ENCODE measurements at places on chromosomes 6 and 20.

DNA sequence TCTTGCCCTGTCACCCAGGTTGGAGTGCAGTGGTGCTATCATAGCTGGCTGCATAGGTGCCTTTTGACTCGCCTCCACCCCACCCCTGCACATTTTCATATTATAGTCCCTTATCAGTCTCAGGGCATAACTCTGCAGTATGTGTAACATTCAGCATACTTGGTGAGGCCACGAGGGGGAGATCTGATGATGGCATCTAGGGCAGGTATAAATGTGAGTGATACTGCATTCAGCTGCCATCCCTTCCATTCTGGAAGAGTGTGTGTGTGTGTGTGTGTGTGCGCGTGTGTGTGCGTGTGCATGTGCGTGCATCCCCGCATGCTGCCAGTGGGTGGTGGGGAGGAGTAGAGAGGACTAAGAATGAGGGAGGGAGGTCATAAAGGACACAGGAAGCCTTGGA is 81.4 kb downstream of the JARID2 start:
- DNase-seq = no peak

- DNase-seq = no peak
These were observed 28.7 kb downstream of the SIRPD start for GRCh38 chr20:1528811-1529210.

- DNase-seq = no peak
These were observed 13.1 kb upstream of the RAET1L start for GRCh38 chr6:150038202-150039062.

GRCh38 chr20:34058831-34059230 is 53.2 kb downstream of the EIF2S2 start:
- DNase-seq = no peak

DNA sequence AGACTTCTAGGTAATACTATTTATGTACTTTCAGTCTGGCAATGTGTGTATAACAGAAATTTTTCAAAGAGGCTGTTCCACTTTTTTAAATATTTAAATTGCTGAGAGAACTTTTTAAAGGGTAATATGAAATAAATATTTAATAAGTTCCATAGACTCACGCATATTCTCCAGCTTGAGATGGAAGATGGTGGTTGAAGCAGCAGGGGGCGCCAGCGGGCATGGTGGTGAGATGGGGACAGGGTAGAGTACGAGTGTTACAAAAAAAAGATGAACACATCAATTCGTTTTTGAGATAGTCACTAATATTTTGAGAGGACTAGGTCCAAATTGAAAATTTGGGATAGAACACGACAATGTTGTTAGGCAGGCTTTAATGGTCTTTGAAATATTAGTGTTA is 68.4 kb downstream of the RSPO3 start:
- DNase-seq = peak; percentile 71

GRCh38 chr20:55928266-55928665 is 77.1 kb downstream of the CBLN4 start:
- DNase-seq = no peak

DNA sequence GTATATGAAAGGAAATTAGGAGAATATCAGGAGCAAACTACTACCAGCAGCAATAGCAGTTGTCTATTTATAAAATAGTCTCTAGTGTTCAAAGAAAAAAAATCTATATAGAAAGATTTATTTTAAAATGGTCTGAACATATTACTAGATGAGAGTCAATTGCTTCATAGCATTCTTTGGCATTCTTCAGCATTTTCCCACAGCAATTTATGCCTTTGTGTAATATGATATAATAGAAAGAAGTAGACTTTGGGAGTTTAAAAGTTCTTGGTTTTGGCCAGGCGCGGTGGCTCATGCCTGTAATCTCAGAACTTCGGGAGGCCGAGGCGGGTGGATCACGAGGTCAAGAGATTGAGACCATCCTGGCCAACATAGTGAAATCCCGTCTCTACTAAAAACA is 157.0 kb upstream of the PLN start:
- DNase-seq = no peak

DNA sequence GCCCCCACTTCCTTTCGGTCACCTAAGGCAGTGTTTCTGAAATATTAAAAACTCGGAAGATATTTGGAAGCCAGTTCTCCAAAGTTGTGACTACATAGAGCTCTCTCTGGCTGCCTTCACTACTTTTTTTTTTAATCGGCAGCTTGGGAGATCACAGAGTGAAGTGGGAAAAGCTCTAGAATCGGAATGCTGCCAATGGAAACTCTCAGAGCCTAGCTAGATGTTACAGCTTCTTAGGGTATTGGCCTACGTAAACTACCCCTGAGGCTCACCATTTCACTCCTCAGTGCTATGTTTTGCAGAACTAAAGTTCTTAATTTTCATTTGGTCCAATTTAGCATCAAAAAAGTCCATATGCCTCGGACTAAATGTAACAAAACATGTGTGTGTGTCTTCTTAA is 14.5 kb downstream of the SERPINB1 start:
- DNase-seq = no peak

GRCh38 chr6:33880766-33881165 is 77.0 kb upstream of the MLN start:
- no peak for DNase-seq

GRCh38 chr6:37637562-37638413 is 59.9 kb downstream of the MDGA1 start:
- no peak for DNase-seq

DNA sequence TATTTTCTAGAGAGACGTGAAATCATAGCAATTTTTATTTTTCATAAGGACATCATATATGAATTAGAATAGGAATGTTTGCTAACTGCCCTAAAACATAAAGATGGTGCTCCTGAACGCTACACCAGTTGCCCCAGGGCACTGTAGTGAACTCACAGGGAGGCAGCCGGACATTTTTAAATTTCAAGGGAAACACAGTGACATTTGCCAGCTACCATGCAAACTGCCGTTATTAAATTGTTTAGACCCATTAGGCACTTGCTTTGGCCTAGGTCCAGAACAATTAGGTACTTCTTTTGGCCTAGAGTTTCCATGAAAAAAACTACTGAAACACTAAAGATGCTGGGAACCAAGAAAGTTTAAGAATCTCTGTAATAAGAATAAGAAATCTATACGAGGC is 24.9 kb upstream of the CFAP206 start:
- DNase-seq = no peak

DNA sequence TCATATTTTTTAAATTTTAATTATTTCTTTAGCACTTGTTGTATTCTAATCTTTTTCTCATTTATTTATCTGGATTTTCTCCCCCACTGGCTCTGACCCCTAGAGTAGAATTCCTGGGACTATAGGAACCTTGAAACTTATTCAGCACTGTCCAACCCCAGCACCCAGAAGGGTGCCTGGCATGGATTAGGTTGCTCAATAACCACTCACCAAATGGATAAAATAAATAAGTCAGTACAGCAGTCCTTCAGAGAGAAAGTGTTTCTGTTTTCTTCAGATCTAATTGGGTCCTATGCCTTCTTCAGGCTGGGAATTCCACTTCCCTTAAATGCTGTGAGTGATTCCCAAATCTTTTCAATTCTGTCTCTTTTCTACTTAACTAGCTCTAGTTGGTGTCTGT is 206.2 kb downstream of the PTPRK start:
- DNase-seq = no peak

DNA sequence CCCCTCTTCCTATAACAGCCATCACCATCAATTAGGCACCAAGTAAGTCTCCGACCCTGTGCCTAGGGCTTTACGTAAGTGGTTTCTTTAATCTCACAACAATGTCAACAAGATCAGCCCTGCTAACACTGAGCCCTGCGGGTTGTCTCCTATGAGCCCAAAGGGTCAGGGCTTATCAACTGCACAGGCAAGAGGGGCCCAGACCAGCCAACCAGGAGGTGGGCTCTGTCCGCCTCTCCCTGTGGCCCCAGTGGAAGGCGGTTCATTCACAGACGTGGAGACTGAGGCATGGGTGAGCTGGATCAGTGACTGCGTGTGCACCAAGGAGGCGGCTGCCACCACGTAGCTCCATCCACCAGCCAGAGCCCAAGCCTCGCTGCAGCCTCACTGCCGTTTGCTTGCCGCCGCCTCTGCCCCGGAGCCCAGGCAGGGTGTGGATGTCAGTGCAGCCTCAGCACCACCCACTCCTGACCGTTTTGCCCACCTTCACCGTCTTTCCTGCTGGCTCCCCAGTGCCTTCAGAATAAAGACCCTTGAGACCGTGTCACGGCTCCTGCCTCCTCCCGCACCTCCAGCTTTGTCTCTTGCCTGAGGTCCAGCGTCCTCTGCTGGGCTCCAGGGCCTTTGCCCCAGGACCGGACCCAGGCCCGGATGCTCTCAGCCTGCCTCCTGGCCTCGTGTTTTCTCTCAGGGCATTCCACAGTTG is 78.7 kb downstream of the DLL1 start:
- no peak for DNase-seq

GRCh38 chr20:4102381-4102780 is 87.0 kb upstream of the RNF24 start:
- DNase-seq = no peak

- peak; percentile 56 for DNase-seq
These were observed 69.9 kb upstream of the DDR1 start for GRCh38 chr6:30814146-30815040.

DNA sequence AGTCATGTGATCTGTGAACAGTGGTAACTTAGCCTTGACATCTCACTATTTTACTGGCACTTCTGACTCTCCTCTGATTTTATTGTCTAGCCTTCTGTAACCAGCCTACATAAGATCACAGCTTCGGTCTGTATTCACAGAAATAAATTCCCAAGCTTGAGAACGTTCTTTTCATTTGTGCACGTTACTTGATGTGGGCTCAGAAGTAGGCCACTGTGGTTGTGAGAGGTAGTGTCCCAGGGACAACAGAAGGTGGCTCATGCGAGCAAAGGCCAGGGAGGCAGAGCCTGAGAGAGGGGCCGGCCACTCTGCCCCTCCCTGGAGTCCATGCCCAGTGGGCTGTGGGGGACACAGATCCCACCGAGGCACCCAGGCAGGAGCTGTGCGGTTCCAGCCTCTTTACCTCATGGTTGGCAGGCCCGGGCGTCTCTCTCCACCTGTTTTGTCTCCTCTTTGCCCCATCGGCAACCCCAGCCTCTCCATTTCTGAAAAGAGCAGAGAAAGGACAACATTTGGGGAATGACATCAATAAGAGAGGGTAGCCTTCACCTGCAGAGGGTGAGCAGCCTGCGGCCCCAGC is 207.5 kb upstream of the CST7 start:
- no peak for DNase-seq

- no peak for DNase-seq
These were observed 107.7 kb downstream of the TRDN start for GRCh38 chr6:123529058-123529457.

DNA sequence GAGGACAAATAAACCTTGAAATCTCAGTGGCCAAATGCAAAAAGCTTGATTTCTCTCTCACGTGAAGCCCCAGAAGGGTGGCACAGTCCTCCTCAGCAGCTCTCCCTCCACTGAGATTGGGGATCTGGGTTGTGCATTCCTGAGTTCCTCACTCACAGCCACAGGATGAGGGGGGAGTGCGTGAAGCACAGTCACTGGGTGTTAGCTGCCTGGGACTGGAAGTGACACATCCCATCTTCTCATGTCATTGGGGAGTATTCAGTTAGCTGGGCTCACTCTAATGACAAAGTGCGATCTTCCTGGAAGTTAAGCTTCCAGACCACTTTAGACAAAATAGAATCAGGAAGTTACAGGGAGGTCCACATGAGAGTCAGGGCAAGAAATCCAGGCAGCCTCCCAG is 192.2 kb upstream of the LRFN2 start:
- no peak for DNase-seq

DNA sequence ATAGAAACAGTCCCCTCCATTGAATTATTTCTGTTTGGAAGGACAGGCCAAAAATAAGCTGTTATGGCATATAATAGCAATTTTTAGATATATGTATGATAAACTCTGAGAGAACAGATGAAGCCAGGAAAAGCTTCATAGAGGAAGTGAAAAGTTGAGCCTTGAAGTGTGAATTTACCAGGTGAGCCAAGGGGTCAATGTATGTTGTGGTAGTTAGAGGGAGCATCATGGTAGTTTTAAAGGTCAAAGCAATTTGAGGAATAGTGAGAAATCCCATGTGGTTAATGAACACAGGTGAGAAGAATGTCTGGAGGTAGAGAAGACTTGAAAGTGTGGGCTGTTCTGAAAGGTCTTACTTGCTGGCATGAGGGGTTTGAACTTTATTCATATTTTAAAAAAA is 47.0 kb downstream of the COL19A1 start:
- DNase-seq = no peak

DNA sequence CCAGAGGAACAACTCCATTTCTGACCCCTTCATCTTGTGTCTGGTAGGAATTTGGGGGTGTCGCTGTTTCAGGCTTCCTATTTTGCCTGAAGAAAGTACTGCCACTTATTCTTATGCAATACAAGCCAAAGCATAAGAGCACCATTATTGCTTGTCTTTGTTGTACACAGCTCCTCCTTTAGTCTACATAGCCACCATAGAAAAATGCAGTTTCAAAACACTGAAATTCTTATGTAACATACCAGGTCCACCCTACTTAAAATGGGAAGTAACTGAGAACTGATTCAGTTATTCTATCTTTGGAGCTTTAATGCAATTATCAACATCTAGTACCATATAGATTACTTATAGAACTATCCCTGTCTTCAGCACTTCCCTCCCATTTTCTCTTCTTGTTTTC is 255.5 kb downstream of the ARHGAP18 start:
- no peak for DNase-seq

DNA sequence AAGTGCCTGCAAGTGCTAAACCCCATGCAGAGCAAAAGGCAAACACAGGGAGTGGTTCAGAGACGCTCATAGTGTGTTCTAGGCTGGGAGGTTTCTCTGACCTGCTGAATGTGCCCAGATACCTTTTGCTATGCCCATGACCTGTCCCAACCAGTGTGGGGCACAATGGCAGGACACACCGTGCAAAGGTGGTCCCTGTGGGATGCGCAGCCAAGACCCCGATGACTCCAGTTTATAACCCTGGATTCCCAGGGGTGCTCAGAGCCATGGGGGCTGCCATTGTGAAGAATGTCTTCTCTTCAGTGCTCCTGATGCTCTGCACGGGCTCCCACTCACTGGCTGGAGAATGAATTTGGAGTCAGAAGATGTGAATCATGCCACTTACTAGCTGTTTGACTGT is 2.2 kb upstream of the NINL start:
- no peak for DNase-seq

- no peak for DNase-seq
These were observed 11.6 kb upstream of the TAGAP start for GRCh38 chr6:159056432-159056831.

DNA sequence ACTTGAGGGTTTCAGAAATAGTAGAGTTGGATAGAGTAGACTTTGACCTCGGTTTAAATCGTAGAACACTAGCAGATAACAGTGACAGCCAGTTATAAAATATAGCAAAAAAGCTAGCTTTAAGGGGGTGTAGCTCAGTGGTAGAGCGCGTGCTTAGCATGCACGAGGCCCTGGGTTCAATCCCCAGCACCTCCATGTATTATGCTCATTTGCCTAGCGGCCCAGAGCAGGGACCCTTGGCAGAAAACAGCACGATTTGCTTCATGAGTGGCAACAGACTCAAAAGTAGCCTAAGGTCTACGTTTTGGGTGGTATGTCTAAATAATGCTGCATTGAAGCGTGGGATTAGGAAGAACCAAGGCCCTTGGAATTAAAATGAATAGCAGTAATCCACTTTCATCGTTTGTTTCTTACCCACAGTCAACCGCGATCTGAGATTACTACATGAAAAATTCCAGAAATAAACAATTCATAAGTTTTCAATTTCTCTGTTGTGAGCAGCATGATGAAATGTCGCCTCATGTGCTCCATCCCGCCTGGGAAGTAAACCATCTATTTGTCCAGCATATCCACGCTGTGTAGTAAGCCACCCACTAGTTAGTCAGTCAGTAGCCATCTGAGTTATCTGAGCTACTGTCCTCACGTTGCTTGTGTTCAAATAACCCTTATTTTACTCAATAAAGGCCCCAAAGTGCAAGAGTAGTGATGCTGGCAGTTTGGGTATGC is 184.9 kb downstream of the GPX5 start:
- DNase-seq = no peak
